ENCODE measurements at places on chromosomes 3 and 15.

GRCh38 chr3:194097141-194097882, 38.6 kb upstream of the HES1 start:
- DNase-seq, result peak; percentile 52

- DNase-seq, result no peak
Observed at GRCh38 chr3:172607305-172608121, 84.3 kb upstream of the TNFSF10 start.

DNA sequence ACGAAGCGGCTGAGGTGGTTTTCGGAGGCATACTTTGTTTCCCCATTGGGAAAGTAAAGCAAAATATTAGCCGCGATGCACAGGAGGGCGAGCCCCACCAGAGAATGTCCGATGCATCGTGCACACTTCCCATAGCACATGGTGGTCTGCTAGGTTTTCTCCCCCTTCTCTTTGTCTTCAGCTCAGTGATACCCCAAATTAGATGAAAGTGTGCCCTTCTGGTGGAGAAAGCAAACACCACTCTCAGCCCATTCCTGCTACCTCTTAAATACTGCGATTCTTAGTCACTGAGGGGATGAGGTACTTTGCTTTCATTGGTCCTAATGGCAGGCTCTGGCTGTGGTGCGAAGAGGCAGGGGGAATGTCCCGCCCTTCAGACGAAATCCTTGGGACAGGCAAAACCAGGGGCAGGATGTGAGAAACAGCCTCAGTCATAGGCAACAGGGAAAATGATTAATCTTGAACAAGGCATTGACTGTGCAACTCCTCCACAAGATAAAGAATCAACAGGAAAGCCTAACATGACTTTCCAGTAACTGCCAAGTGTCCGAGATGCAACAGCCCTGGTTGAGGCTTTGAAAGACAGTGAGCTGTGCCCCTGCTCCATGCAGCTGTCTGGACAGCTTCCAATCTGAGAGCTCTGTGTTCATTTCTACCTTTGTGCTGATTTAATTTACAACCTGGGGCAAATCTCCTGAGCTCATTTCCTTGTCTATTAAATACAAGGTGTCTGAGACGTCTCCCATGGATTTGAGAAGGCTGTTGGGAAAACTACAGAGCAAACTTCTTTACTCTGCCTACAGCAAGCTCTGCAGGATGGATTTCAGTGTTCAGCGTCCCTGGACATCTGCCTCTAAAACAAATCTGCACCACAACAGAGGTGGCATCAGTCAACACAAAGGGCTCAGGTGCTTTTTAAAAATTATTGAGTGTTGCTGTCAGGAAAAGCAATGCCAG, at the start of gene TM4SF1:
Gene TM4SF1 (minus strand): TSS at position 242 of the 957 bp plus-strand sequence. CDS start 102 bp downstream, at position 140.
- peak; percentile 45 for DNase-seq

DNA sequence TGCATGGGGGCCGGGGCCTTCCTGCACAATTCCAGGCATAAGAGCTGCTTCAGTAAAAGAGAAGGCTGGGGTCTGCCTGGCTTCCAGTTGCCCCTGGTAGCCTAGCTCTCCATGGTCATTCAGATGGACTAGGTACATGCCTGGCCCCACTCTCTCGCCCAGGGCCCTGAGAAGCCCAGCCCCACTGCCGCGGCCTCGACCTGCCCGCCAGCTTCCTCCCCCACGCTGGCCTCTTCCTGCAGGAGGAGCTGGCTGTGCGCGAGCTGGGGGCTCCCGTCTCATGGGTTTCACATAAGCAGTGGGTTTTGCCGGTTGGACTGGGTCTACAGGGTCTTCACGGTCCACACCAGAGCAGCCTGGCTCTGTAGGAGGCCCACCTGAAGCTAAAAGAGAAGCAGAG, 3.6 kb downstream of the PRR20G start:
- DNase-seq, result no peak

DNA sequence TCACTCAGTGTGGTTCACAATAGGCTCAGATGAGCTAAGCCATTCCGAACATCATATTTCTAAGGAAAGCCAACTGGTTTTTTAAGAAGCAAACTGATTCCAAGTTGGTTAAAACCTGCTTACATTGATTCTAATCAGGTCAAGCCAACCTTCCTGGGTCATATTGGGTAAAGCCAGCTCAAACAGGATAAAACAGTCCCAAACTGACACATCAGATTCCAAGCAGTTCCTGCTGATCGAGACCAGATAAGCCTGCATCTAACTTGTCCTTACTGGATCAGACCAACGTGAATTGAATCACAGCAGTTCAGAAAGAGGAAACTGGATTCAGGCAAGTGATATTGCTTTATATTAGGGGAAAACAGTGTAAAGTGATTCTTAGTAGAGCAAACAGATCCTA, 18.6 kb upstream of the THSD4 start:
- no peak for DNase-seq

DNA sequence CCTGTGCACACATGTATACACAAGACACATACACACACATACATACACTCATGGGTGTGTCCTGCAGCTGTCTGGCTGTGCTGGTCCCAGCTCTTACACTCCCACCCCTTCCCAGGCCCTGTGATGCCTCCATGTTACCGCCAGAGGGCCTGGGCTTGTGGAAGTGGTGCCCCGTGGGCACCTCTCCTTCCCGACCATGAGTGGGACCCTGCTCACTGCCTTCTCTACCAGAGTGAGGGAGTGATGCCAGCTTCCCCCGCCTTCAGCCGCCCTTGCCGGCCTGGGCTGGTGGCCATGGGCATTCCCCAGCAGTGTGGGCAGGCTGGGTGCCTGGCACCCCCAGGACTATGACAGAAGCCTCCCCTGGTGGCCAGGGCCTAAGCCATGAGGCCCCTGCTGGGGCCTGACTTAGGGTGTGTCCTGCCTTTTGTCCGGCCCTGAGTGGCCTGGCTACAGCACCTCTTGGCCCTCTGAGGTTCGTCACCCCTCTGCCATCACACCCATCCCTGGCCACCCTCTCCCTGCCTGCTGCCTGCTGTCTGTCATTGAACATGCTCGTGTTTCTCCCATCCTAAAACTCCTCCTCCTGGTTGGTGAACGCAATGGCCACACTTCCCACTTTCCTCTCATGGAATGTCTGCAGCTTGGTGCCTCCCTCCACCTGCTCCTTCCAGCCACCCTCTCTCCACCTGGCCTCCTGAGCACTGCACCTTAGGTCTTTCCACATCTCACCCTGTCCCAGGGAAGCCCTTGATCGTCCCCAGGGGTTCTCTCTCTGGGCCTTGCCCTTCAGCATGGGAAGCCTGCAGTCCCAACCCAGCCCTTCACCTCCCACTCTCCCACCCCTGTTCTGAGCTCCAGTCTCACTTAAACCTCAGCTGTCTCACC, 14.6 kb downstream of the HDAC11 start:
- DNase-seq, result no peak

GRCh38 chr15:36066757-36067156, 512.7 kb upstream of the CDIN1 start:
- no peak for DNase-seq

- DNase-seq, result no peak
Observed at GRCh38 chr15:69593488-69593887, 140.9 kb downstream of the RPLP1 start.

GRCh38 chr3:66242788-66243464, 22.1 kb downstream of the SLC25A26 start:
- DNase-seq, result no peak

- DNase-seq, result no peak
Observed at GRCh38 chr3:16168211-16168610, 6.3 kb upstream of the GALNT15 start.

DNA sequence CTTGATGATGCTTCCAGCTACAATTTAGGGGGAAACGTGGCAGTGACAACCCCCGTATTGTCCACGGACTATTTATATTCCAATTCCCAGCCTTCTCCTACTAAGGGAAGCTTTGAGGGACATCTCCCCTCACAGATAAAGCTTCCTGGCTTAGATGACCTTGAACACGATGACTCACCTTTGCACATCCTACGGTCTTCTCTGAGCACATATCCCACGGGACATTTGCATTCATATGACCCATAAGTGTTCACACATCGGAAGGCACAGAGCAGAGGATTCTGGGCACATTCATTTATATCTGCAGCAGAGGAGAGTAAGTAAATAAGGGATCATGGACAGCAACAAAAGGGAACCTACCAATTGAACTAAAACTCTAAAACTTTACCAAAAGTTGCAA, 101.5 kb downstream of the DUT start:
- DNase-seq, result no peak

- no peak for DNase-seq
Observed at GRCh38 chr3:71441217-71441924, 142.2 kb downstream of the FOXP1 start.

DNA sequence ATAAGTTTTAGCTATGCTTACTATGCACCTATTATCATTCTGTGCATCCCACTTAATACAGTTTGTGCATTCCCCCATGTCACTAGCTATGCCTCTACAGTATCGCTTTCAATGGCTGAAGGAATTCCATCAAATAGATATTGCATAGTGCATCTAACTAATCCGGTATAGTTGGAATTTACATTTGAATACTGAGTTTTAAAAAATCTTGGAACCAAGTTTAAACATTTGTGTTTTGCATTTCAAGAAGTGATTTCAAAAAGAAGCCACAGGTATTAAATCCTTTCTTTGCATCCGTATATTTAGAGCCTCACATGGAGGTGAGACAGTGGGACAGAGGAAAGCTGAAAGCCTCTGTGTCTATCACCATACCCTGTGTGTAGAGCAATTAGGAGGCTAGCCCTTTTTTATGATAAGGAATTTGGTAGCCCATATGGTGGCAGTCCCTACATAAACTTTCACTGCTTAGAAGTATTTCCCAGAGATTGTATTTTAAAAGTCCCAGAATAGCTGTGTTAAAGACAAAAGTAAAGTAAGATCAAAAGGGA, 960.2 kb upstream of the CFAP20DC start:
- DNase-seq, result no peak

DNA sequence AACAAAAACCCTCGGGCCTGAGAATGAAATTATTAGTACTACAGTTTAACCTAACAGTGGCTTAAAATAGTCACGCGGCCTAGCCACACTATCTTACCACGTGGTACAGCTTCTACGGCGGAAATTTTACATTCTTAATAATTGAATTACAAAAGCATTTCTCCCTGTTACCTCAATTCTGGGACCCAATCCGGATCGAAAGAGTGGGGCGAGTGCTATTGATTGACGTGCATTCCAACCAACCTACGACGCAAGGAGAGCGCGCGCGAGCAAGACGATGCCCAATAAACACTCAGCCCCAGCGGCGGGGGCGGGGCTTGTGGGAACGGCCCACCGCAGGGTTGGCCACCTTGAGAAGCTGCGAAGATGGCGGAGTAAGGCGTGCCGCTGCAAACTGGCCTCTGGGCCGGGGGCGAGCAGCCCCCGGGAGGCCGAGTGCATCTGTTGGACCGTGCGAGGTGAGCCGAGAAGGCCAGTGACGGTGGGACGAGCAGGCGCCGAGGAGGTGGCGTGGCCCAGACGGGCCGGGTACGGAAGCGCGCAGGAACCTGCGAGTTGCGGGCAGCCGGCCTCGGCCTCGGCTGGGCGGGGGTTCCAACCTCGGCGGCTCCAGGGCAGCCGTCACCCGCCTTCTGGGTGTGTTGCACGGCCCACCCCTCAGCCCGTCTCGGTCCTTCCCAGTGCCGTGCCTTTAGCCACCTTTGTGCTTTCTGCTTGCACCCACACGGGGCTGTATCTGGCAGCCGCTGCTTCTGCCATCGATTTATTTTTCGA, 48.6 kb downstream of the OIP5 start:
- peak; percentile 98 for DNase-seq

DNA sequence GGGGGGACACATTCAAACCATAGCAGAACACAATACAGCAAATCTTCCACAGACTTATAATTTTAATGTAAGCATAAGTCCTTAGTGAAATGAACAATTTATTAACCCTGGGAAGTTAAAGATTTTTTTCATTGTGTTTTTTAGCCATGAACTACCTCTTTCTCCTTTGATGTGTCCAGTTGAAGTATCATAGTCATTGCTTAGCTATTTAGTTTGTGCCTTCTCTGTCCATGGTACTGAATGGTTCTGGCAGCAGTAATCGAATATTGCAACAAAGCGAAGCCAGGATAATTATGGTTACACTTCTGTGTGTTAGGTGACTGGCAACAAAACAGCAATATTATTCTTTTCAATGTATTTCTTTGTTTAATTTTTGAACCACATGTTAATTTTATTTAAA, 403.0 kb upstream of the ONECUT1 start:
- no peak for DNase-seq

DNA sequence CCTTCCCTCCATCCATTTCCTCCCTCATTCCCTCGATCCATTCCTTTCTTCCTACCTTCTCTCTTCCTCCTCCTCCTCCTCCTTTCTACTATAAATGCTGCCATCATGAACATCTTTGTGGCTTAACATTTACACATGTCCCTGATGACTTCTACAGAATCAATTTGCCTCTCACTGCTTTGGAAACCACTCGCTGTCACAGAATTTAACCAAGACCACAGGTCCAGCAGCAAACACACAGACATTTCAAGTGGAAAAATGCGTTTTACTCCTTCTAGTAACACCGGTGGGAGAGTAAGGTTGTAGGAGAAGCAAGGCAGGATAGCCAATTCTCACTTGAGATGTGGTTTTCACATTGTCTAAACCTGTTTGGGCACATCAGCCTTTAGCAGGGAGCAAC, 101.4 kb upstream of the LRIG1 start:
- no peak for DNase-seq

- DNase-seq, result no peak
Observed at GRCh38 chr15:29542994-29543393, 273.4 kb upstream of the NSMCE3 start.

GRCh38 chr3:196609805-196610515, 29.5 kb upstream of the NRROS start:
- no peak for DNase-seq

DNA sequence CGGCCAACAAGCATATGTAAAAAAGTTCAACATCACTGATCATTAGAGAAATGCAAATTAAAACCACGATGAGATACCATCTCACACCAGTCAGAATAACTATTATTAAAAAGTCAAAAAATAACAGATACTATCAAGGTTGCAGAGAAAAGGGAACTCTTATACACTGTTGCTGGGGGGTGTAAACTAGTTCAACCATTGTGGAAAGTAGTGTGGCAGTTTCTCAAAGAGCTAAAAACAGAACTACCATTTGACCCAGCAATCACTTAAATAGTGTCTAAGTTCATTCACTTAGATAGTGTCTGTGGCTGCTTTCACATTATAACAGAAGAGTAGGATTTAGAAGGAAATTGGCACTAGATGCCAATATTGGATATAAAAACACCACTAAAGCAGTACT, 49.7 kb downstream of the CGGBP1 start:
- DNase-seq, result no peak

DNA sequence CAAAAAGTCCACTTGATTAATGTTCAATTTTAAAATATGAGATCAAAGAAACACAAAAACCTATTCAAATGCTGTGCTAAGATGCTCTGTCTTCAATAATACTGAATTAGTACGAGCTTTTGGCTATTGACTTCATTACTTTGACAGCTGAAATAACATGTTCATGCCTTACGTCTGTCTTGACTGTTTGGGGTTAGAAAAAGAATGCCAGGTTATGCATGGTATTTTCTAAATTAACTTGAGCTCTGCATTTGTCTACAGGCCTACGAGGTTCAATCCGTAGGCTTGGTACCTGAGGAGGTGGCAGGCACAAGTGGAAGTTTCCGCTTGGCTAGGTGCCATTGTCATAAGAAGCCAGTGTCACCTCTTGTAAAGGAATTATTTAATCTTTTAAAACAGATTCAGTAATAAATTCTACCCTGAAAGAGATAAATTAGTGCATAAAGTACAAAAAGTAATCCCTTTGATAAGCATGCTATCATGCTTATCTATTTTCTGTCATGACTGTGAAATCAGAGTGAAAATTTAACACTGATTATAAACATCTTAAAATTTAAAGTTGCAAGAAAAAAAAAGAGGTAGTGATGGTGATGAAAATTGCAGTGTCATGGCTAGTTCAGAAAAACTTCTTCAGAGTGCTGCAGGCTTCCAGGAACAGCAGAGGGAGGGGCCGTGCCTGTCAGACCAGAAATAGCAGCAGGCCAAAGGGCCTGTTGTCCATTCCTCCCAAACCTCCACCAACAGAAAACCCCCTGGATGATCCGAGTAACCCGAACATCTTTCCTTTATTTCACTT, 115.7 kb downstream of the ARRDC4 start:
- peak; percentile 37 for DNase-seq
